ENCODE measurements at places on chromosomes 2 and 18.

DNA sequence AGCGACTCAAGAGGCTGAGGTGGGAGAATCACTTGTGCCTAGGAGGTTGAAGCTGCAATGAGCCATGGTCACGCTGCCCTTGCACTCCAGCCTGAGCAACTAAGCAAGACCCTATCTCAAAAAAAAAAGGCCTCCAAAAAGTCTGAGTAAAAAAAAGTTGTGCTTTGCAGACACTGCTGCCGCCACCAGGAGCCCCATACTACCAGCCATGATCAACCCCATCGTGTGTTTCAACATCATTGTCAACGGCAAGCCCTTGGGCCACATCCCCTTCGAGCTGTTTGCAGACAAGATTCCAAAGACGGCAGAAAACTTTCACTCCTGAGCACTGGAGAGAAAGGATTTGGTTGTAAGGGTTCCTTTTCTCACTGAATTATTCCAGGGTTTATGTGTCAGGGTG, 137.1 kb downstream of the INO80D start:
- DNase-seq = no peak

GRCh38 chr18:46574000-46574742, 82.8 kb downstream of the LOXHD1 start:
- DNase-seq = no peak

DNA sequence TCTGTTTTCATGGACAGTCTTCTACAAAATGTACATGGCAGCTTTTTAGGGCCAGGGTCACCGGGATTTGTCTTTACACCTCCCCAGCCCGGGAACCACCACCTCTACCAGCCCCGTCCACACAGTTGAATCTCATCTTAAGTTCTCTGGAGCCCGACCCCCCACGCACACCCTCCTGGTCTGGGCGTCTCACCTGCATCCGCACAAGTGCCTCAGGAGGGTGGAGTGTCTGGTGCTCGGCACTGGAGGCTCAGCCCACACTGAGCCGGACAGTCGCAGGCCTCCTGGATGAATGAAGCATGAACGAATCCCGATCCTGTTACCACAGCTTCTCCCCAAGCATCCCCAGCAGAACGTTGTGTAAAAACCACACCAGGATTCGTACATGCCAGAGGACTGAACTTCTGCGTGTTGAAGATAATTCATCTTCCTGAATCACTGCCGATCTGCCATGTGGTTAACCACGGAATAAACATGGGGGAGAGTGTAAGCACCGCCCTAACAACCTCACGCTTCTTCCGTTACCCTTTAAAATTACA, 162.0 kb downstream of the RTP5 start:
- peak; percentile 80 for DNase-seq

GRCh38 chr2:197777823-197778407, 7.2 kb downstream of the BOLL start:
- DNase-seq = peak; percentile 17

- no peak for DNase-seq
Measured at GRCh38 chr2:80259292-80259691, 45.3 kb downstream of the LRRTM1 start.

DNA sequence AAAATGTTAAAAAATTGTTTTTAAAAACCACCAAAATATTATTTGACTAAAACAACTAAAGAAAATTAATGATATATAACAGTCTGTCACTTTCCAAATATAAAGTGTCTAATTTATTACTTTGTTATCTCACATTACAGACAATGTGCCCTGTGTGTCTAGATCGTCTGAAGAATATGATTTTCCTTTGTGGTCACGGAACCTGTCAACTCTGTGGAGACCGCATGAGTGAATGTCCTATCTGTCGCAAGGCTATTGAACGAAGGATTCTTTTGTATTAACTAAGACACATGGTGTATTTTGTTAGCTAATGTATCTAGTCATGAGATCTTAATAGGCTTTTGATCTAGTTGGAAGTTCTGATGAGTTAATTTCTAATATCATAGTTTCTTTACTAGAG, 123.8 kb downstream of the MIB1 start:
- no peak for DNase-seq

GRCh38 chr2:207040696-207041095, 101.4 kb downstream of the CPO start:
- no peak for DNase-seq

DNA sequence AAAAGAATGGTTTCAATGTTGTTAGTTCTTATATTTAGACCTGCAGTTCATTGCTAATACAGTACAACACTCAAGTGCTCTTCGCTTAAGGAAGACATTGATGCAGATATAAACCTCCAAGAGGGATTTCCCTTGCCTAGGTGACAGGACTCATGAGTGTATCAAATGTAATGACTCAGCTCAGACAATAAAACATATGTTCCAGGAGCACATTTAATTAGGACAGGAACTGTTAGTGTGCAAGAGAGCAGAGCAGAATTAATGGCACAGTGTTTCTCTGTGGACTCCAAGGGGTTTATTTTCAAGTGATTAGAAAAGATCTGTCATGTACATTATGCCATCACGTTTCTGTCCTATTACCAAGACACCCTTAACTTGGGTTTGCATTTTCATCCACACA, 375.0 kb downstream of the LRRTM4 start:
- no peak for DNase-seq

- DNase-seq = no peak
Measured at GRCh38 chr2:70388128-70388527, 86.3 kb upstream of the FAM136A start.

GRCh38 chr2:64750001-64750816, 96.5 kb upstream of the SERTAD2 start:
- DNase-seq = peak; percentile 20

- DNase-seq = no peak
Measured at GRCh38 chr2:11683966-11684365, 14.0 kb upstream of the NTSR2 start.

GRCh38 chr2:175766880-175767279, 235.2 kb downstream of the LNPK start:
- no peak for DNase-seq

DNA sequence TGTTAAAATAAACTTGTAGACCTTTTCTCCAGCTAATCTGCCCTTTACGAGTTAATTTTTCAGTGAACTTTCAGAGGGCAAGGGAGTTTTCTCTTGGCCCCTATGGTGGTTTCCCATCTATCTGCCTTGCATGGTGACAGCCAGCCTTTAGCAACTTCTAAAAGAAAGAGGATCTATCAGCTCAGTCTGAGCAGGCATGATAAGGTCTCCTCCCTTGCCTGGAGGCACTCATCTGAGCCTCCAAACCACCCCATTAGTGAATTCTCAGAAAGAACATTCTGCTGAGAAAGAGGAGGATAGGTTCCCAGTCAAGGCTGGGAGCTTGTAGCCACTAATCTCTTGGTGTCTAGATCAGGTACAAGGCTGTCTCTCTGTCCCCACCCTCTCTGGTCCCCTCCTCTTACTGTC, 10.7 kb upstream of the GYPC start:
- no peak for DNase-seq

DNA sequence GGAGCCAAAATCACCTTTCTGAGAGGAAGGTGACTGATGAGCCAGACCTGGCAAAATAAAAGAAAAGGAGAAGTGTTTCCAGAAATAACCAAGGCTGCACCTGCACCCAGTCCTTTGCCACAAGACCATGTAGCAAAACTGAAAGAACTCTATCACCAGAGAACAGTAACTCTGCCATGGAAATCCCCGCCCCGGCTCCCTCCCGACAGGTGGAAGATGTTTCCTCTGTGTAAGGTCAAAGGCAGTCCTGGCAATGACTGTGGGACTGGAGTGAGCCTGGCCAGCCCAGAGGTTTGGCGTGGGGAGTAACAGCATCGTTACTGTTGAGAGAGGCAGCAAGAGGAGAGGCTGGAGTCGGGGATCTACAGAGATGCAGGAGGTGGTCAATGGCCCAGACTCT, 42.3 kb downstream of the SPRED2 start:
- no peak for DNase-seq

DNA sequence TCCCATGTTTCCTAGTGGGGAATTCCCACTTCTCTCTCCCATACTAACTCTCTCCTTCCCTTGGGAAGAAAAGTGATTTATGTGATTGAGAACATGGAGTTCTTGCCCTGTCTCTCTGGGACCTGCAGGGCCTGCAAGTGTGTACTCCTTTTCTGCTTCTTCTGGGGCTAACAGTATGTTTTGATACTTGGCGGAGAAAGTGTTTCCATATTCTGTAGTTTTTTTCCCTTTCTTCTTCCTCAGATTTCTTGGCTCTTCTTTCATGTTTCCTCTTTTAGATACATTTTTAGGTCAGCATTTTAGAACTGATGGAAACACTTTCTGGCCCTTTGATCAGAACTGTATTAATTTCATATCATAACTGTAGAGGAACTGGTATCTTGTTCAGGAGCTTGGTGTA, 352.2 kb downstream of the DLGAP1 start:
- no peak for DNase-seq

- no peak for DNase-seq
Measured at GRCh38 chr18:9735238-9735637, 27.1 kb downstream of the RAB31 start.

- no peak for DNase-seq
Measured at GRCh38 chr2:240405133-240405532, 30.3 kb upstream of the GPC1 start.
